ENCODE measurements at places on chromosomes 12 and 14.

DNA sequence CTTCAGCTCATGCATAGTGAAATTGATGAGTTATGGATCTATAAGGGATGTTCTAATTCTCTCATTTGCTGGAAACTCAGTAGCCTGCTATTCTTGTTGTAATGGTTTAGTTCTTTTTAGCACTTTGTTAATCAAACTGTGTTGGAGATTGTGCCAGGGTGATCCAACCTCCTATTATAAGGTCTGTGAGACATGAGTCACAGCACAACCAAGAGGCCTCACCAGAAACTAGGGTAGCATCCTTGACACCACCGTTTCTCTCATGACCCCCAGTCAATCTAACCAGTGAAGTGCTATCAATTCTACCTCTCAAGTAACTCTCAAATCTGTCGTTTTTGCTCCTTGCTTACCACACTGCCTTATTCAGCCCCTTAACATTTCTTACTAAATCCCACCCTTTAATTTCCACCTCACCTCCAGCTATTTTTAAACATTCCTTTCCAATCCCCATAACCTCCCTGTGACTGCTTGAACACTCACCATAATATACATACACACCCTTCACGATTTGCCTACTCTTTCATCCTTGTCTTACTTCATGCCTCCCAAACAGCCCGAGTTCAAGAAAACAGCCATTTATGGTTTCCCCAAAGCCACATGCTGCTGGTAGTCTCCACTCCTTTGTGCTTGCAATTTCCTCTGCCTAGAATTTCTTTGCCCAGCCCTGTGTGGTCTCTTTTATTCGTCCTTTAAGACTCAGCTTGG, 53.9 kb upstream of the NUDT4 start:
- DNase-seq: no peak

DNA sequence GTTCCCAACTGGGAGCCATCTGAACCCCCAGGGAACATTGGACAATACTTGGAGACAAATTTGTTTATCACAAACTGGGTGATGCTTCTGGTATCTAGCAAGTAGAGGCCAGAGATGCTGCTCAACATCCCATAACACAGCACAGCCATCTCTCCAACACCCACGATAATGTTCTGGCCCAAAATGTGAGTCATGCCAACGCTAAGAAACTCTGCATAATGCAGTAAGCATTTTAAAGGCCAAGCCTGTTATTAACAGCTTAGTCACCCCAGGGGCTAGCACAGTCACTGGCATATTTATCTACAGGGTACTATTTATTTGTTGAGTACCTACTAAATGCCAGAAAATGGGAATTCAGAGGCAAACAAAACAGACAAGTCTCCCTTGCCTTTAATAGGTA, 873.1 kb upstream of the TMEM132C start:
- no peak for DNase-seq

DNA sequence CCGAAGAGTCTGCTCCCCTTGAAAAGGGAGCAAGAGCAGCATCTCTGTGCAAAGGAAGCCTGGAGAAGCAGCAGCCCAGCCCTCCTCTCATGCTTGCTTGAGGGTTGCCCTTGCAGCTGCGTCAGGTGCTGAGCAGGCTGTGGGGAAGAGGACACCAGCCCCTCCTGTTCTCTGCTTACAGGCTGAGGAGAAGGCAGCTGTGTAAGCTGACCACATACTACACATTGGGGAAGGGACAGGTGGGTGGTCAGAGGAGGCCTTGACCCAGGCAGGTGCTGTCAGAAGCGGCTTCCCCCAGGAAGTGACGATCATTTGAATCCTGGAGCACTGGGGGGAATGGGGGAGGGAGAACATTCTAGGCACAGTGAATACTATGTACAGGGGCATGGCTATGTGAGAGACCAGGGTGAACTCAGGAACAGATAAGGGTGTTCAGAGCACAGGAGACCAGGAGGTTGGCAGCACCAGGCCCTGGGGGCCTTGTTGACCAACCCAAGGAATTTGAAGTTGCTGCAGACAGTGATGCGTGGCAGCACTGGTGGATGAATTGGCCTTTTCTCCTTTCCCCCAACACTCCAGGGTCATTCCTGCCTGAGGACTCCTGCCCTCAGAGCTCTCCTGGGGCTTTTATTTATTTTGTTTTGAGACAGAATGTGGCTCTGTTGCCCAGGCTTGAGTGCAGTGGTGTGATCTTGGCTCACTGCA, 2.7 kb upstream of the KLC1 start:
- no peak for DNase-seq

- DNase-seq: no peak
Measured at GRCh38 chr12:130992979-130993538, 39.4 kb downstream of the ADGRD1 start.
